ENCODE measurements at places on chromosomes 16 and 17. TPM values are rescaled to one million over a fixed set of nuclear protein-coding genes. Genes with fewer than 3 reads are reported as not detected.

Gene IL21R
- 0.34 TPM for polyA plus RNA-seq

Gene KCNJ18
- polyA plus RNA-seq = not detected

Gene ELMO3
- 0.72 TPM for polyA plus RNA-seq

Gene CYLD
- polyA plus RNA-seq = 10.0 TPM

Gene CCL16
- 0.29 TPM for polyA plus RNA-seq

DNA sequence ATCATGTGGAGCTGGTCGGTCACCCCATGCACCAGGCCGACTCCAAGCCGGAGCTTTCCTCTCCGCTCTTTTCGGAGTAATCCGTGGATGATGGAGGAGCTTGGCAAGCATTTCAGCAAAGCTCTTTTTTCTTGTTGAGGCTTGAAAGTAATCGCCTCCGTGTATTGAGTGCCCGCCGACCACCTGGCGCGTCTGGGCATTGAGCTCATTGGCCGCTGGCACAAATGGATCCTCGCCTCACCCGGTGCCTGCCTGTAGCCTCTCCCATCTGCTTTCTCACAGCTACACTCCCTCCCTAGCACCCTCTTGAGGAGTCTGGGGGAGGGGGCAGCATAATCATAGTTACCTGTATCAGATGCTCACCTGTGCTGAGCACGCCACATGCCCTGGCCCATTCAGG lies 148.9 kb downstream of the CMIP start:
- DNase-seq = no peak

DNA sequence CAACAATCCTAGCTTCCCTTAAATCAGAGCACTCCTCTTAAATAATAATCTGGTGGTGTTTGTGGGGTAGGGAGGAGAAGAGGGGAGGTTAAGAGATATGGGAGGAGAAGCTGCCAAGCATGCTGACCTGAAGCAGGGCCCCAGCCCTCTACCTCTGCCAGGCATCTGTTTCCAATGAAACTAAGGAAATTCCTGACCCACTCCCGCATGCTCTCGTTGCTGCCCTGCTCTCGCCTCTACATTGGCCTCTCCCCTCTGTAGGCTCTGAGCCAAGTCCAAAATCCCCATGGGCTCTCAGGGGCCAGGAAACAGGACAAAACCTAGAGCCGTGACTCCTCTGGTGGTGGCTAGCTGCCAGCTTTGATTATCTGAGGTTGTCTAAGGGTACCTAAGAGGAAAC lies 559.5 kb upstream of the CDH11 start:
- DNase-seq = no peak

GRCh38 chr17:69093279-69093789 lies 32.6 kb upstream of the ABCA9 start:
- no peak for DNase-seq

DNA sequence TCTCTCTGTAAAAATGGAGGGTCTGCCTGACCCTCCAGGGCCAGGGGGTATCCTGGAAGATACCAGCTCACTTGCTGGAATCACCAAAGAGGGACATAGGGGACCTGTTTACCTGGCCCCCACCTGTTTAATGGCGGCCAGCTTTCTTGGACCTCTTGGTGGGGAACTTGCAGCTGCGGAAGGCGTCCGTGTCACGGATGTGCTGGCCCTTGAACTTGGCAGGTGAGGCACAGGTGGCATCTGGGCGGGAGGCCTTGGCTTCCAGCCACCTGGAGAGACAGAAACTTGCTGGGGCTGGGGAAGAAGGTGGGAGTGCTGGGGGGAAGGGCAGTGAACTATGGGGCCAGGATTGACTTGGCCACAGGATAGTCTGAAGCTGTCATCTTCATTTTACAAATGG lies 3.5 kb downstream of the CHAD start:
- peak; percentile 39 for DNase-seq

GRCh38 chr16:4183237-4184037 lies 58.4 kb downstream of the SRL start:
- DNase-seq = peak; percentile 99

- no peak for DNase-seq
Measured at GRCh38 chr17:61475726-61476125, 23.5 kb downstream of the TBX4 start.

DNA sequence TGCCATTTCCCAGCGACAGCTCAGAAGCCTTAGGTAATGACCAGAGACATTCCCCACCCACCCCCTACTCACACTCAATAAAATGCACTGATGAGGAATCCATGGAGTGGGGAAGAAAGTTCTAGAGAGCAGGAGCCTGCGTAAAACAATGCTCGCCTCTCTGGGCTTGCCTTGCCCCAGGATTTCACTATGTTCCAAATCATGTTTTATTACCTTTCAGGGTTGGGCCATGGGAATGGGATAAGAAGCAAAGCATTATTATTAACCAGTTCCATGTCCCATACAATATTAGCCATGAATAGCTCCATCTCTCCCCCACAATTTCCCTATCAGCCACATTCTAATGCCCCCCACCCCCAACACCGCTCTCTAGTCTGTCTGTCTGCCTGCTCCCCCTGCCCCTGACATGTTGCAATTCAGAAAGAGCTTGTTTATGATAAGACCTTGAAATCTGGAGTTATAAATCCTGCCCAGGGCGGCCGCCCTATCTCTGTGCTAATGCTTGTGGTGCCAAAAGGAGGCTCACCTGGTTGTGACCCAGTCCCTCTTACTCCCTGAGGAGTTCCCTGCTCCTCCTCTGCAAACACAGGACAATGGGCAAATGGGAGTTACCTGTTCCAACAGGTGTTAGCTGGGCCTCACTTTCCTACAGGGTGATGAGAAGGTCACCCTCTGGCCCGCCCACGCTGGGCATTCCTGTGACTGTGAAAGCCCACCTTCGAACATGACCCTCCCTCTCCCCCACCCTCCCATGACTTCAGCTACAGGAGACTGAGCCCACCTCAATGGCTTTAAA lies 28.0 kb upstream of the DDX52 start:
- DNase-seq = no peak

GRCh38 chr16:79826732-79827475 lies 226.4 kb upstream of the MAF start:
- no peak for DNase-seq

GRCh38 chr16:57788252-57788841 lies 13.9 kb downstream of the KIFC3 start:
- DNase-seq = peak; percentile 55

DNA sequence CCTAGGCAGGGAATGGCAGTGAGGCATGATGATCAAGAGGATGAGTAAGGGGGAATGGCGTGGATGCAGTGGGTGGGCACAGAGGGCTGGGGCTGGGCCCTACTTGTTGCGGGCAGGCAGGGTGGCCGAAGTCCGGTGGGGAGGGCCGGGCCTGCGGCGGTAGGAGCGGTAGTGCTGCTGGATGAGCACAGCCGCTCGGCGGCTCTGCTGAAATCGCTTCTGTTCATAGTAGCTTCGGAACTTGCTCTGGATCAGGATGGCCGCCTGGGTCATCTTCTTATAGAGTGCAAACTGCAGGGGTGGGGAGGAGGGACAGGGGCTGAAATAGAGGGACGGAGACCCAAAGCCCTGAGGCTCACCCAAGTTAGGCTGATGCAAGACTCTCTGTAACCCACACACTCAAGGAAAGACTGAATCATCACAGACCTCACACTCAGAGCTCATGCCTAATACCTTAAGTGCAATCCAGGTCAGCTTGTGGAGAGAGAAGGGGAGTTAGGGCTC lies 1.5 kb upstream of the SPAG7 start:
- DNase-seq = no peak

Data from right cardiac atrium (tissue), 5 donors.